ENCODE measurements at places on chromosomes 5 and 9.

DNA sequence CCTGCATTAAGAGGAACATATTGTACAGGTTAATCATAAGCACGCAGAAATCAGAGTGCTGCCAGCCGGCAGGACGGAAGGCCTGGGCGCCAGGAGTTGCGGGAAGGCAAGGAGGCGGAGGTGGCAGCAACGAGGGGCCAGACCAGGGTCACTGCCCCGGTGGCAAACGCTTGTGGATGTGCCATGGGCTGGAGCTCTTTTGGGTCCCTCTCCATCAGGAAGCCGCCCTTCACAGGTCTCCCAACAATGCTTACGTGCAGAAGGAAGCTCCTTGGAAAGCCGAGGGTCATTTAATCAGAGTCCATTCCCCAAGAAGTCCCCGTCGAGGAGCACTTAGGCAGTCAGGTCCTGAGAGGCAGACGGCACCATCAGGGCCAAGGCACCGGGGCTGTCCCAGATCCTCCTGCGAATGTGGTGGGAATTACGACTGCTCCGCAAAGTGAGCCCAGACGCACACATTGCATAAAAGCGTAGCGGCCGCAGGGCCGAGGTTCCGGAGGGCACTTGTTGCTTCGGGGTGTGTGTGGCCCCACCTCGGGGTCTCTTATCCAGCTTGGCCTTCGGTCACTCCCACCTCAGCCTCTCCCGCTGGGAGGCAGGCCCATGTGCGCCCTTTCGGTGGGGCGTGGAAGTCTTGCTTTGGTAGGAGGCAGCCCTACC lies 20.5 kb downstream of the MRPL36 start:
- no peak for DNase-seq

DNA sequence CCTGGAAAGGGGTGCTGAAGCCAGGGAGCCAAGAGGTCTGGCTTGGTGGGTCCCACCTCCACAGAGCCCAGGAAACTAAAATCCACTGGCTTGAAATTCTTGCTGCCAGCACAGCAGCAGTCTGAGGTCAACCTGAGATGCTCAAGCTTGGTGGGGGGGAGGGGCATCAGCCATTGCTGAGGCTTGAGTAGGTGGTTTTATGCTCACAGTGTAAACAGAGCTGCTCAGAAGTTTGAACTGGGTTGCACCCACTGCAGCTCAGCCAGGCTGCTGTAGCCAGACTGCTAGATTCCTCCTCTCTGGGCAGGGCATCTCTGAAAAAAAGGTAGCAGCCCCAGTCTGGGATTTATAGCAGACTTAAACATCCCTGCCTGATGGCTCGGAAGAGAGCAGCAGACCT lies 55.5 kb upstream of the FBXL17 start:
- no peak for DNase-seq

GRCh38 chr5:178283520-178283919 lies 50.9 kb upstream of the PHYKPL start:
- no peak for DNase-seq

- DNase-seq = no peak
These were observed at the start of gene LEAP2 for GRCh38 chr5:132873119-132873929. Gene LEAP2, plus strand, starts transcription at chr5:132873668. Its CDS starts 27 bp downstream, at chr5:132873695.

DNA sequence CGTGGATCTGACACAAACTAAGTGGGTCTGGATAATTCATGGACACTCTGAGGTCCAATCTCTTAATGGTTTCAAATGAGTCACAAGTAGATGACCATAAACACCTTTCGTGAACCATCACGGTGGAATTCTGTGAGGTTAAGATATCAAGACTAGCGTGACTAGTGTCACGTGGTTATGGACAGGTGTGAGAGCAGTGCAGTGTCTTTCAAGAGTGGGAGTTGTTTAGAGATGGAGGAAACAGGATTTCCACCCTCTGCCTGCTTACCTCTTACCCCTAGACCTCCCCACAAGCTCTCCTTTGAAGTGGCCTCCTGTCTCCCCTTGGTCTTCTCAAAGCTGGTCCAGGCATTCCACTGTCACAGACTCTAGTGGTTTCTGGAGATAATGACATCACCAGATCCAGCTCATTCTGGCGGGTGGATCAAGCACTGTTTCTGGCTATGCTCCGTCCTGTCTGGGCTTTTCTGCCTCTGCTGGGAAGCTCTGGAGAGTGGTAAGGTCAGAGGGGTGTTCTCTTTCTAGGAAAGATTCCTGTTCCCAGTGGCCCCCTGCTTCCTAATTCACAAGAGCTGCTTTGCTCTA lies 20.0 kb upstream of the ZNF782 start:
- DNase-seq = no peak

GRCh38 chr9:28801144-28801799 lies 1228.0 kb upstream of the C9orf72 start:
- DNase-seq = no peak

DNA sequence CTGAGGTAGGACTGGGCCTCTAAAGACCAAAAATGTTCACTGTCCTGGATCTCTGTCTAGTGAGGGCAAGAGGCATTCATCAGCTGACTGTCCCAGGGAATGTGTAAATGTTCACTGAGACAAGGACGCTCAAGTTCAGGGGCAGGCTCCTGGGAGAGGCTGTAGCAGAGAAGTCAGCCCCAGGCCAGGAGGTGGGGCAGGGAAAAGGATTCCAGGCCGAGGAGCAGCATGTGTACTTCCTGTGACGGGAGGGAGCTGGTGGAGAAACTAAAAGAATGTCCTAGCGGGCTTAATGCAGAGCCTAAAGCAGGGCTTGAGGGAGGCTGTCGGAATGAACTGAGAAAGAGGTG lies 205.8 kb downstream of the GABBR2 start:
- DNase-seq = no peak

DNA sequence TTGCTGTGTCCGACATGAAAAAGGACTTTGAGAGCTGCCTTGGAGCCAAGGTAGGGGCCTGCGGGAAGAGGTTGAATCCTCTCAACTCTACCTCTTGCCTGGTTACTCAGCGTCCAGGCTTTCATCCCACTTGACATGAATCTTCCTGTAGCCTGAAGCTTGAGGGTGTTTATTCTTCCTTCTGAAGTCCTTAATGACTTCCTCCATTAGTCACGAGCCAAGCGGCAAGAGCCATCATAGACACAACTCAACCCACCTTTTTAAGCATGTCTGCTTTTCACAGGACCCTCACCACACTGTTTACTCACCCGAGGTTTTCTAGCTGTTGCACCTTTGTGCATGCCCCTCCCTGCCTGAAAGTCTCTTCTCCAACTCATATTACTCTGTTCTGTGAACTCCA lies 40.2 kb downstream of the ACO1 start:
- no peak for DNase-seq

DNA sequence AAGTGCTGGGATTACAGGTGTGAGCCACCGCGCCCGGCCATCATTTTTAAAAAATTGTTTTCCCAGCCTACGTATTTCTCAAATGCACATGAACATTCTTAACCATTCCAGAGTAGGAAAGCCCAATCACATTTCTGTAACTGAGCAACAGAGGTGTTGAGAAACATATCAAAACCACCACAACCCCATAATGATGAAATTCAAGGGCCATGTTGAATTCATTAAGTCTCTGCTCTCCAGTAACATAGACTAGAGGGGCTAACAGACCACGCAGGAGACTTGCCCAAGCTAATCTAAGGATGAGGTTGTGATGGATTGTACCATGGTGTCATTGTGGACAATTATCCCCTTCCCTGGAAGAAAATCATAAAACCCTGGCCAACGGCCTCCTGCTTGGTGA lies 52.9 kb downstream of the MYO10 start:
- DNase-seq = no peak

DNA sequence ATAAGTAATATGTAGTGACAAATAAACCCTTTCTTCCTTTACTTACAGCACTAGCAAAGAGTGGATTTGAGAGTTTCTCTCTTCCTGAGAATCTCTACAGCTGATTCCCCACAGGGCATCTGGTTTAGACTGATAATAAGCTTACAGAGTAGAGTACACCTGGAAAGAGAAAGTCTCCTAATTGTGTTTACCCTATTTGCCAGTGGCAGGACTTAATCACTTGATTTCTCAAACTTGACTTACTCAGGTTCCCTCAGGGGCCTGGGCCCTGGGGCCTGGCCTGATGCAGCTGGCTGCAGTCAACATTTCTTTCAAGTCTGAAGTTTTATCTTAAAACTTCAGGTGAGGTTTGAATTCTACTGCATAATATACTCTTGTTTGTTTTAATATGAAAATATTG lies 38.0 kb upstream of the UBTD2 start:
- no peak for DNase-seq

GRCh38 chr9:14127656-14128055 lies 186.3 kb downstream of the NFIB start:
- DNase-seq = no peak

DNA sequence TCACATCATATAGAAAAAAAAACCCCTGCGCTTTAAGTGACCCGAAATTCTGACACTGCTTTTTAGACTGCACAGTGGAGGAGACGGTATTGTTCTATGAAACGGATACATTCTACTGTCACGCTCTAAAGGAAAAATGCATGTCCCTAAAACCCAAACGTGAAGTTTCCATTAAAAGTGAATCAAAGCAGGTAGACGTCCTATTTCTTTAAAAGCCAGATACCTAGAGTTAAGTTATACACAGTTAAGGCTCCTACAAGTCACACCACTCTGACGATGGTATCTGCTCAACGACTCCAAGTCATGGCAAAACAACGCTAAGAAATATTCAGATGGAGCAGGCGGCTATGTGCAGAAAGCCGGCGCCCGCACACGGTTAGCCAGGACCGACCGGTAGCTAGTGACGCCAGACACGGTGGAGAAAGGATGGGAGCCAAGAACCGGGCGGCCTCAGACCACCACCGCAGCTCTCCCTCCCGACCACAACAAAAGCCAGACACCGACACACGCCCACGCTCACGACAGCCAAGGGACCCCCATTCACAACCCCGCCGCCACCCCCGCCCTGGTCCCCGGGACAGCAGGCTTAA lies 734 bp downstream of the SKP1 start:
- no peak for DNase-seq

DNA sequence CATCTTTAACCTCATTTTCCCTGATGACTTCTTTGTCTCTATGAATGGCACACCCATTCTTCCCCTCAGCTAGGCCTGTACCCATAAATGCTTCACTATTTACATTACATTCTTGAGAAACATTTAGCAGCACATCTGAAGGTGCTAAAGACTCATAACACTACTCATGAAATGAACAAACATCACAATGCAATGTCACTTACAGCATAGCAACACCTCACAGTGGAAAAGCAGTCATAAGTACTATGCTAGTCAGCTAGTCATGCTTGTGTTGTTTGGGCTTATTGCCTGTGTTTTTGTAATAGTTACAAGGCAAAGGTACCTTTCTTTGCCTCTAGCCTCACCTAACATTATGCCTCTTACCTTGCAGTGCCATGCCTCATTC lies 228.9 kb downstream of the KIAA0825 start:
- DNase-seq = no peak

DNA sequence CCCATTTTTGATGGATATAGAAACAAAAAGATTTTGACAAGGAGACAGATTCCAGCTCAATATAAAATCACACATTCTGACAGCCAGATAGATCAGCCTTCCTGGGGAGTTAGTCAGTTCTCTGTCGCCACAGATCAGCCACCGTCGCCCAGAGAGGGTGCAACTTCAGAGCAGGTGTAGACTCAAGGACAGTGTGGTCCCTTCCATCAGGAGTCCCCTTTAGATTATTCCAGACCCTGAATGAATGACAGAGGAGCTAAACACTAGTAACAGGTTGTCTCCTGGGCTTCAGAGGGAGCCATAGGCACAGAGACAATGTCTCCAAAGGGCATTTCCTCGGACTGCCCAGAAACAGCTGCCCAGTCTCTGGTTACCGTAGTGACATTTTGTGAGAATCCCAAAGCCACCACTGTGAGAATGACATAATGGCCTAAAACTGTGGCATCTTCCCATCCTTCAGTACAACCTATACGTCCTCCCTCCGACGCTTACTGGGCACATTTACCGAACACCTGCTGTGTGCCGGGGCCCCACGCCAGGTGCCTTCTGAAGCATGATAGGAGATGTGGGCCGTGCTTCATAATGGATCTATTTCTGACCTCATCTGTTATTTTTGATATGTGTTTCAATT lies 47.4 kb upstream of the SLC2A8 start:
- DNase-seq = no peak

DNA sequence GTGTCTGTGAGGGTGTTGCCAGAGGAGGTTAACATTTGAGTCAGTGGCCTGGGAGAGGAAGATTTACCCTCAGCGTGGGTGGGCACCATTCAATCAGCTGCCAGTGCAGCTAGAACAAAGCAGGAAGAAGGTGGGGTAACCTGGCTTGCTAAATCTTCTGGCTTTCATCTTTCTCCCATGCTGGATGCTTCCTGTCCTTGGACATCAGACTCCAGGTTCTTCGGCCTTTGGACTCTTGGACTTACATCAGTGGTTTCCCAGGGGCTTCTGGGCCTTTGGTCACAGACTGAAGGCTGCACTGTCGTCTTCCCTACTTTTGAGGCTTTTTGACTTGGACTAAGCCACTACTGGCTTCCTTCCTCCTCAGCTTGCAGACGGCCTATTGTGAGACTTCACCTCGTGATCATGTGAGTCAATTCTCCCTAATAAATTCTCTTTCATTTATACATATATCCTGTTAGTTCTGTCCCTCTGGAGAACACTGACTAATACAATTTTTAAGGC lies 38.1 kb downstream of the PBX3 start:
- DNase-seq = no peak

GRCh38 chr5:153661897-153662296 lies 171.4 kb downstream of the GRIA1 start:
- no peak for DNase-seq

- DNase-seq = no peak
These were observed 12.8 kb downstream of the MRPL36 start for GRCh38 chr5:1786621-1787471.

- DNase-seq = no peak
These were observed 105.9 kb downstream of the KCNN2 start for GRCh38 chr5:114467729-114468128.

- no peak for DNase-seq
These were observed 26.9 kb downstream of the ADAM19 start for GRCh38 chr5:157548513-157549282.

GRCh38 chr5:170562166-170562874 lies 58.5 kb downstream of the KCNIP1 start:
- DNase-seq = no peak

DNA sequence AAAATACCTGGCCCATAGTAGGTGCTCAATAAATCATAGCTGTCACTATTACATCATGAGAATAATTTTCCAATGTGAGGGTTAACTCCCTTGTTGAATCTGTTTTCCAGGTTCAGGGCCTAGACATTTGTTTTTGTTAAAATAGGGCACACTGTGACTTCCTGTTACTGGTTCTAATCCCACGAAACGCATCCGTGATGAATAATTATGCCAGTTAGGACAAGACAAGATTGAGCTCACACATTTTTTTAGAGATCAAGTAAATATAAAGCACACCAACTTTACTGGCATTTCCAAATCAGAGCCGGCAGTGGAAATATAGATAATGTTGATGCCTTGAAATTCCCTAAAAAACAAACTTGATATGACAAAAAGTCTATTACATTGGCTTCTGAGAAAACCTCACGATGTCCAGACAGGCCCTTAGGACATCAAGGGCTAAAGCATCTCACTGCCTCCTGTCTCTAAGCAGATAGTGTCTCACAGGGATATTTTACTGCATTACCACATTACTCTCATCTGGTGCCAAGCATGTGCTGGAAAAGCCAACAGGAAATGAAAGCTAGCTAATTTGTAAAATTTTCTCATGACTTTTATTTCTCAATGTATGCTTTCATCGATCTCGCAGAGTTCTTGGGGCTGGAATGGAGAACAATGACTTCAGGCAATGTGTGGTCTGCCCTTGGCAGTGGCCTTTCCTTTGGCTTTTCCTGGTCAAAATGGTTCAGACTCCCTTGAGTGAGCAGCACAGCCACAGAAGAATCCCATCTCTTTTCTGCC lies 414.3 kb upstream of the PAPPA start:
- no peak for DNase-seq

Measured in activated naive CD4-positive, alpha-beta T cell (primary cell).